ENCODE measurements at places on chromosomes 2 and 18.

DNA sequence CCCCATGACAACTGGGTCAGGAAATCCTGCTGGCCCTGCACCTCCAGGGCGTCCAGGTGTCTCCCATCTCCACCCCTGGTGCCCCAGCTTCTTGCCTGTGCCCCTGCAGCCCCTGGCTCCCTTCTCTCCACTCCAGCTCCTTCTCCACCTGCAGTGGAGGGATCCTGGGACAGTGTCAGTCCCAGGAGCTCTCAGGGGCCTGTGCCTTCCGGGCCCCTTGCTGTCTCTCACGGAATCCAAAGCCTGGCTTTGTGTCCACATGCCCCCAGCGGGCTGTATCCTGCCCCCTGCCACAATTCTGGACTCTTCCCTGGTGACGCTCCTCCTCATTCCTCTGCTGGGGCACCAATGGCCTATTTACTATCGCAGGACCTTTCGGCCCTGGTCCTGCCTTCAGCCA lies 58.2 kb downstream of the MYT1L start:
- DNase-seq = no peak

DNA sequence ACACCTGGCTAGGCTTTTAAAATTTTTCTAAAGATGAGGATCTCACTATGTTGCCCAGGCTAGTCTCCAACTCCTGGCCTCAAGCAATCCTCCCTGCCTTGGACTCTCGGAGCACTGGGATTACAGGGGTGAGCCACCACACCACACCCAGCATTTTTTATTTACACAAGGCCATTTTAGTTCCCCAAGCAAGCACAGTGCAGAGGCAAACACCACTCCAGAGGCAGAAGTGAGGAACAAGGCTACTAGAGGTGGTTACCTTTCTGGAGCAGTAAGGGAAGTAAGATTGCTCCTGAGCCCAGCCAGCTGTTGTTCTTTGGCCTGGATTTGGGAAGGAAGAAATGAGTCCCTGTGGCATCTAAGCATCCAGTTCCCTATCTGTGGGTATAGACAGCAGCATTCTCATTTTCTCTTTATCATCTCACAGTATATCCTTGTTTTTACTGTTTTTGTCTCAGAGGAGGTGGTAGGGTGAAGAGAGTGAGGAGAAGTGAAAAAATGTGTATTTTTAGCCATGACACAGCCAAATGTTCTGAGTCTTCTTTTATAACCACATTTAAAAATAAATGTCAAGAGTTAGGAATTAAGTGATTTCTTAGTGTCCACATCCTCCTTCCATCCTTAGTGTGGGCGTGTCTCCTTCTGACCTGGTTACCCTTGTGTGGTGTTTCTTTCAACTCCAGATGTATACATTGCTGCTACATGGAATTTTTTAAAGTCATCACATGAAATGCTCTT lies 10.5 kb upstream of the TTC39C start:
- no peak for DNase-seq

DNA sequence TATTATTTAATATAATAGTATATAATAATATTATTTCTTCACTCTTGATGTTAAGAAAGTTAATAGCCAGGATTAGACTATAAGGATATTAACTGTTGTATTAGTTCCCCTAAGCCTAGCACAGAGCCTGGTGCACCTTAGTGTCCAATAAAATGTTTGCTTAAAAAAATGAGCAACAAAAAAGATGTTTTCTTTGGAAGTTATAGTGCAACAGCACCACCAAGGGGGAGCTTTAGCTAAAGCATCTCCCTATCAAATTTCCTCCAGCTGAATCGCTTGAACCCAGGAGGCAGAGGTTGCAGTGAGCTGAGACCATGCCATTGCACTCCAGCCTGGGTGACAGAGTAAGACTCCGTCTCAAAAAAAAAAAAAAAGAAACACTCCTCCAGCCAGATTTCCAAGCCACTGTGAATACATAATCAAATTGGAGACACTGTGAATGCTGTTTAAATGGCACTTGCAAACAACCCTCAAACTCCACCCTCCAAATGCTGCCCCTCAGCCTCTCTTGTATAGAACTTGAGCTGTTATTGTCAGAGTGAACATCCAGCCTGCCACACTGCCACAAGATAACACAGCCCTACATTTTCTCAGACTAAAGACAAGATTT lies 221.9 kb downstream of the DYM start:
- DNase-seq = no peak

GRCh38 chr2:132680544-132680943 lies 10.5 kb upstream of the LYPD1 start:
- DNase-seq = no peak

DNA sequence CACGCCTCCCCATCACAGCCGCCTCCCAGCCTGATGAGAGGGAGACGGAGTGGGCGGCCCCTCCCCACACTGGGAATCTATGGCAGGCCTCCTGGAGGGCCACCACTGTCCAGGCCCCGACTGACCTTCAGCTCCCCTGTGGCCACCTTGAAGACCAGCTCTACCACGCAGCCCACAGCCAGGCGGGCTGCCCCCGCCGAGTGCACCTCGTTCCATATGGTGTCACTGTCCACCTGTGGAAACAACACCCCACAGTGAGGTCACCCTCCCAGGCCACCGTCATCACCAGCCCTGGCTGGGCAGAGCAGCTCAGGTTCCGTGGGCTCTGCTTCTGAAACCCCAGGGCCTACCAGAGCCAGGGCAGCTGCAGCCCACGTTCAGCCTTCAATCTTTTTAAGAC lies 242.0 kb downstream of the TWIST2 start:
- no peak for DNase-seq

DNA sequence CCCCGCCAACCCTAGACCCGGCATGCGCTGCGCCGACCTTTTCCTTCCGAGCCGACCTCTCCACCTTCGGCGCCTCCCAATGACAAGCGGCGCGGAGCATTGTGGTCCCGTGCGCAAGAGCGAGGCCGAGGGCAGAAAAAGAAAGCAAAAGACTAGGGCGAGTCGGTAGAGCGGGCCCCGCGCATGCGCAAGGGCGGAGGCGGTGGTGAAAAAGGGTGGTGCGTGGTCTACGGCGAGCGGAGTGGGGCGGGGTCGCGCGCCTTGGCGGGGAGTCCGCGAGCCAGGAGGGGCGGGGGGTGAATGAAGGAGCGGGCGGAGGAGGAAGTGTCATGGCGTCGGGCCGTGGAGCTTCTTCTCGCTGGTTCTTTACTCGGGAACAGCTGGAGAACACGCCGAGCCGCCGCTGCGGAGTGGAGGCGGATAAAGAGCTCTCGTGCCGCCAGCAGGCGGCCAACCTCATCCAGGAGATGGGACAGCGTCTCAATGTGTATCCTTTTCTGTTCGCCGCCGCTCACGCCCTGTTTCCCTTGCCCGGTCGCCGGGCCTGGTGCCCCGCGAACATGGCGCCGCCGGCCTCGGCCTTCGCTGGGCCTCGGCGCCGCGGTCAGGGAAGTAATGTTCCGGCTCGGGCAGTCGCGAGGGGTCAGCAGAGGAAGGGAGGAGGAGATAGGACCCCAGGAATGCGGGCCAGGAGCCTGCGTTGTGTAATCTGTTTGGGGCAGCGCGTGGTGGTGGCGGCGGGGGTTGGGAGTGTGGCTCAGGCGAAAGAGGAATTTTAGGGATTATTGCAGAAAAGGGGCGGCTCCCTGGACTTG lies at the start of gene CCNT2:
TSS of gene CCNT2 (plus strand) at position 297 of the 815 bp plus-strand sequence. CDS start at position 330, 33 bp downstream.
- DNase-seq = peak; percentile 100

- DNase-seq = no peak
Measured at GRCh38 chr2:133421516-133422324, 146.5 kb downstream of the NCKAP5 start.

DNA sequence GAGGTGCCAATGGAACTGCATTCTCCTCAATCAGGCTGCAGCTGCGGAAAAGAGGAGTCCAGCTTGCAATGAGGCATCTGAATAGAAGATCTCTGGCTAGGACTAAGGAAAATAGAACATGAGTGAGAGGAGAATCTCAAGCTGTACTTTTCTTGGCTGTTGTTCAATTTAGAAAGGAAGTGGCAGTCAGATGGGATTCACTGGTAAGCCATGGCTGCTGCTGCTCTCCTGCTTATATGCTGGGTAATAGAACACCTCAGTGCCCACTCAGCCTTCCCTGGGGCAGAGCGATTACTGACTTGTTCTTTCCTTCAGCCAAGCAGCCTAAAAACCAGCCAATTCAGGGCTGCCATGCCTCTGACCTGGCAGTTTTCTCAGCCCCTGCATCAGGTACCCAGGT lies 17.6 kb upstream of the CHST9 start:
- DNase-seq = no peak

GRCh38 chr2:104849101-104849500 lies 4.8 kb upstream of the POU3F3 start:
- DNase-seq = no peak

GRCh38 chr2:240351088-240351741 lies 84.2 kb upstream of the GPC1 start:
- DNase-seq = no peak

DNA sequence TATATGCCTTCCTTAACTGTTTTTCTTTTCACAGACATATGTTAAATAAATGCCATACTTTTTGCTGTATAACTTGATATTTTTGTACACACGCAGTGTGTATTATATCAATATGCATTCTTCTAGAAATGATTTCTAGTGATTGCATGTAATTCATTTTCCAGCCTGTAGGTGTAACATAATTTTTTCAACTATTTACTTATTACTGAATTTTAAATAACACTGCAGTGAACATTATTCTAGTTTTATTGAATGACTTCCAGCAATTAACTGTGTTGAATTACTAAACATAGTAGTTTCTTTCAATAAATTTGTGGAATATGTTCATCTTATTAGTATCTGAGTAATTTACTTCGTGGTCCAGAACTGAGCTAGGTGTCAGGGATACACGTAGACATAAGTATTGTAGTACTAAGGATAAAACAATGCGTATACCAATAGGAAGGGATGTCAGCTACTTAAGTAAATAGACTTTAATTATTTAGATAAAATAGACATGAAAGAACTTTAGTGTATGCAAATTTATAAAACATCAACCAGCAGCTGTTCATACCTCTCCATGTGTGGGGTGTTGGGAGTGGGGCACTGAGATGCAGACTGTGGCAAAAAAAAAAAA lies 28.0 kb downstream of the TANC1 start:
- no peak for DNase-seq

DNA sequence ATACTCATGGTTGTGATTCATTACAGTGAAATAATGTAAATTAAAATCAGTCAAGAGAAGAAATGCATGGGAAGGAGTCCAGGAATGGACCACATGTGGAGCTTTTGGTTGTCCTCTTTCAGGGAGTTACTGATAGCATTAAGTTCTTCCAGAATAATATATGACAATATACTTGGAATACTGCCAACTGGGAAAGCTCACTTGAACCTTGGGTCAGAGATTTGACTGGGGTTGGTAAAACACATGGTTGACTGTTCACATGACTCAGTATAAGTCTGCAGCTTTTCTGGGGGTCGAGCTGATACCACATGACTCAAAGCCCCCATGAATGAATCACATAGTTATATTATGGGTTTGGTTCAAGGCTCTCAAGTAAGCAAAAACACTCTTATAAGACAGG lies 1109.0 kb upstream of the CHAC2 start:
- DNase-seq = no peak

DNA sequence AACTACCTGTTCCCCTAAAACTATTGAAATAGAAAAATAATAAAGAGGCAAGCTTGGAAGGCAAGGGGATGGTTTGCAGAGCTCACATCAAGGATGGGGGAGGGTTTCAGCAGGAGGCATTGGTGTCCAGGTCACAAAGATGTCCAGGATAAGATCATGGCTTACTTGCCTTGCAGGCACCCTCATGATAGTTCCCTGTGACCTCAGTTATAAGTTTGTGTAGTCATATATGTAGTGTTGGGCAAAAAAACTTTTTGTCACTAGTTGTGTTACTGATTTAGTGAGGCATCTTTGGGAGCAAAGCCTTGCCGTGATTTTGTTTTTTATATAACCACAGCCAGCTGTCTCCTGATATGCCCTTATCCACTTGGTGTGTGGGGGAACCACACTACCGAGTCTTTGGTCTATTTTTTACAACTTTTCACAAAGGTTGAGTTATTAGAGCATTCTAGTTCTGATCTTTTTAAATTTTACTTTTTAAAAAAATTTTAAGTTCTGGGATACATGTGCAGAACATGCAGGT lies 53.3 kb downstream of the IL1R2 start:
- no peak for DNase-seq

GRCh38 chr2:30897539-30897938 lies 90.3 kb upstream of the CAPN13 start:
- no peak for DNase-seq

- DNase-seq = no peak
Measured at GRCh38 chr2:223815884-223816570, 21.4 kb downstream of the AP1S3 start.

DNA sequence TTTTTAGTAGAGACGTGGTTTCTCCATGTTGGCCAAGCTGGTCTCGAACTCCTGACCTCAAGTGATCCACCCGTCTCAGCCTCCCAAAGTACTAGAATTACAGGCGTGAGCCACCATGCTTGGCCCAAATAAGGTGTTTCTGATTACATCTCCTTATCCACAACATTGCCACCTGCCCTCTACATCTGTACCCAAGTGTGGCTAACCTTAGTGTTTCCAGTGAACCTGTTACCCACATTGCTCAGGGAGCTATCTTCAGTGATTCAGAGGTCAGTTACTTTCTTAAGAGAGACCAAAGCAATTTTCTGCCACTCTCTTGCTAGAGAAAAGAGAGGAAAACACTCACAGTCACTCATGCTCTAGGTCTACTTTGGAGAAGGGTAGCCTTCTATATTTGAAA lies 115.0 kb upstream of the SLC39A10 start:
- DNase-seq = no peak

GRCh38 chr2:124065636-124066035 lies 40.5 kb downstream of the CNTNAP5 start:
- no peak for DNase-seq

DNA sequence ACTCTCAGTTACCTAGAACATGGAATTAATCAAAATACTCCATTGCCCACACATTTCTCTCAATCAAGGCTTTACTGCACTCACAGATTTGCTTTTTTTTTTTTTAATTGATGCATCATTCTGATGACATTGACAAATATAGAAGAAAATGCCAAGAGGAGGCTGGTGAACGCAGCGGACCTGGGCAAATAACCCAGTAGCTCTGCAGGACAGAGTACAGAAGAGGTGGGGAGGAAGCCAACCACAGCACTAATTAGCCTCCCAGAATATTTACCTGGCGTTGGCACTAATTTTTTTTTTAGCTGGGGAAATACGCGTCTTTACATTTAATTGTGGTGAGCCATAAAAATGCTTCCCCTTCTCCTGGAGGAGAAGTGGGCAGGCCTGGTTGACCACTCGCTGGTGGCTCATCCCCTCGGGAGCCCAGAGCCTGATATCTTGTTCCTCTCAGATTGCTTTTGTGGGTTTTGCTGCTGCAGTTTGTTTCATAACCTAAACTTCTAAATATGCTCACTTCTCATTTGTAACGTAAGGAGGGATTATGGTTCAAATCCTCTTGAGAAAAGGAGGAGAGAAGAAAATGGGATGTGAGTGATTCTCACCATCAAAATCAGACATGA lies 165.8 kb upstream of the EPB41L3 start:
- no peak for DNase-seq
